ENCODE measurements at places on chromosomes 6 and 20.

DNA sequence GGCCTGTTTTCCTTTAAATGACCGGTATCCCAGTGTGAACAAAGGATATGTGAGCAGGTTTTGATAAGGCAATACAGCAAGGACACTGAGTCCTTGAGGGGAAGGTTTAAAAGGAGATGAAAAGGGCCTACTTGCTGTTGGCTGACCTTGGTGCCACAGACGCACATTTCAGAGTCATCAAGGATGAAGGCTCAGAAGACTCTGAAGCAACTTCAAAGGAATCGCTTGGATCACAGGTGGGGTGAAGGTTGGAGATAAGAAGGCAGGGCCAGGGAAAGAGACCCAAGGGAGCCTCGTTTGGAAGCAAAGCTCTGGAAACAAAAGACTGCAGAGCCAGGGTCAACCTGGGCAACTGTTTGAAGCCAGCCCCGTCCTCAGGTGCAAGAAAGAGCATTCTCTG is 30.1 kb upstream of the PNPLA1 start:
- no peak for ATAC-seq

- ATAC-seq, result no peak
Observed at GRCh38 chr6:116575227-116575626, 3.9 kb downstream of the RWDD1 start.

- no peak for ATAC-seq
Observed at GRCh38 chr6:5663739-5664138, 343.0 kb downstream of the NRN1 start.

DNA sequence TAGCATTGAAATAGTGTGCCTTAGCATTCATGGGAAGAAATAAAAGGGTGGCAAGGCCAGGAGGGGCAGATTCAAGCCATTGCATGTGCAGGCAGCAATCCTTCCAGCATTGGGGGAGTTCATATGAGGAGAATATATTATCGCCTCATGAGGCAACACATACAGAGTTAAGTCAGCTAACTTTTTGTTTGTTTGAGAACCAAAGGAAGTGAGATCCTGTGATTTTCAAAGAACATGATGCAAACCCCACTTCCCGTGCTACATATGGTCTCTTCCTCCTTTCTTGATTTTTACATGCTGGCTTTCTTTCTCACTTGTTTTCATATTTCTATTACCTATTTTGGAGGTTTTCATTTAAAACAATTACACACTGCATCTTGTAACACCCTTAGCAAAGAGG is 579.7 kb upstream of the ARID1B start:
- ATAC-seq, result no peak

DNA sequence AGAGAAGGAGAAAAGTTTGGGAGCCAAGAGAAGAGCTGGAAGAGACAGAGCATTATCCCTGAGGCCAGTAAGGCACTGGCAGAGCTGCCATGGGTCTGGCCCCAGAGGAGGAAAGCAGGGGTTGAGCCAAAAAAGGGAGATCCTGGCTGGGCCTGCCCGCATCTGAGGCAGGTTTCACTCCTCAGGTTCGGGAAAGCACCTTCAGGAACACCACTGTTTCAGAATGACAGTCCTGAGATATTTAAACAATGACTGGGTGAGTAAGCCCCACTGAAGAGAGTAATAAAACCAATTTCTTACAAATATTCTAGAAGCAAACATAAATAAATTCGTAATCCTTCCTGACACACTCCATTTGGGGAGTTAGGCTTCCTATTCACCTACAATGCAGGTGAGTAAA is 152.2 kb downstream of the BACH2 start:
- ATAC-seq, result no peak

DNA sequence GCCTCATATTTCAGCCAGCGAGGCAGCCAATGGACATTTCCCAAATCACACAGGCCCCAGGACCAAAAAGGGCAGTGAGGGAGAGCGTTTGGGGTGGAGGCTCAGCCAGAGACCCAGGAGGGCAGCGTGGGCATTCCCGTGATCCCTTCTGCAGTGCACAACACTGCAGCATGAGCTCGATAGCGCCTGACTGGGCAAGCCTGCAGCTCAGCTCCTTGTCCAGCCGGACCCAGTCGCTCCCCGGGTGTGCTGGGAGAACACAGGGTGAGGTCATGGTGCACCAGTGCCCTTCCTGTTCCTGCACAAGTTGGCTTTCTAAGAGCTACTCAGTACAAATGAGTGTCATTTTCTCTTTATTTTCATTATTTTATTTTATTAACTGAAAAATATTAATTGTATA is 5.9 kb downstream of the TTLL2 start:
- ATAC-seq, result no peak

GRCh38 chr20:56004611-56005388 is 519 bp downstream of the CBLN4 start:
- ATAC-seq, result peak; percentile 29

DNA sequence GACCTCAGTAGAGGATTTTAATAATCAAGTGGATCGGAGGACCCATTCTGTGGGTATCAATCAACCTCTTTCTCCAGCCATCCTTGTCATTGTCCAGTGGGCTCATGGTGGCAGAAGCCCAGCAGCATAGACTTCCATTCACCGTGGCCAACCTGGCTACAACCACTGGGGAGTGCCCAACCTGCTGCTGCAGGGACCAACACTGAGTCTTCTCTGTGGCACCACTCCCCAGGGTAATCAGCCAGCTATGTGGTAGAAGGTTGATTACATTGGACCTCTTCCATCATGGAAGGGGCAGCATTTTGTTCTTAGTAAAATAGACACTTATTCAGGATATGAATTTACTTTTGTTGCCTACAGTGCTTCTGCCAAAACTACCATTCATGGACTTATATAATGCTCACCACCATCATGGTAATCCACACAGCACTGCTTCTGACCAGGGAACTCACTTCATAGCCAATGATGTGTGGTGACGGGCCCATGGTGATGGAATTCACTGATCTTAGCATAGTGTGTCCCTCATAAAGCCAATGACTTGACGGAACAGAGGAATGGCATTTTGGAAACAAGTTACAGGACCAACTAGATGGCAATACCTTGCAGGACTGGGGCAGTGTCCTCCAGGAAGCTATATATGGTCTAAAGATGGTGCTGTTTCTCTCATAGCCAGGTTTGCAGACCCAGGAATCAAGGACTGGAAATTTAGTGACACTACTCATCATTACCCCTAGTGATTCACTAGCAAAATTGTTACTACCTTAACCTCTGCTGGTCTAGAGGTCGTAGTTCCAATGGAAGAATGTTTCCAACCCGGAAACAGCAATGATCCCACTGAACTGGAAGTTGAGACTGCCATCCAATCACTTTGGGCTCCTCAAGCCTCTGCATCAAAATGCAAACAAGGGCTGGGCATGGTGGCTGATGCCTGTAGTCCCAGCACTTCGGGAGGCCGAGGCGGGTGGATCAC is 7.6 kb downstream of the CD24 start:
- ATAC-seq, result no peak

DNA sequence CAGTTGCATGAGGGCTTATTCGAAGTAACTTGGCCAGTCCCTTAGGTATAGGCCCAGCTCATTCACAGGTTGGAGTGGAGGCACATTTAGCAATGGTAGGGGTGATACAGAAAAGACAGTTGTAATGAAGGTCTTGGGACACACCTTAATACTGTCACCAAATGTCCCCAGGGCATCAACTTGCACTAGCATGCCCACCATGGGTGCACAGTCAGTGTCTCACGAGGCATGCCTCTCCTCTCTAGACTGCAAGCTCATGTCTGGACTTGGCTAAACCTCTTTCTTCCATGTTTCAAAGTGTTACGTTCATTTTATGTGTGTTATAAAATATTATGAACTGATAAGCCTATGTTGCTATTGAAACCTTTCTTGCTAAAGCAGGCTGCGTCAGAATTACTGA is 124.0 kb upstream of the ECI2 start:
- no peak for ATAC-seq

GRCh38 chr6:105332576-105332975 is 70.3 kb downstream of the PREP start:
- no peak for ATAC-seq

- ATAC-seq, result no peak
Observed at GRCh38 chr6:68192988-68193387, 442.1 kb upstream of the ADGRB3 start.
